ENCODE measurements at places on chromosomes 5 and 9.

- no peak for DNase-seq
These were observed 81.8 kb downstream of the NLN start for GRCh38 chr5:65803699-65804391.

DNA sequence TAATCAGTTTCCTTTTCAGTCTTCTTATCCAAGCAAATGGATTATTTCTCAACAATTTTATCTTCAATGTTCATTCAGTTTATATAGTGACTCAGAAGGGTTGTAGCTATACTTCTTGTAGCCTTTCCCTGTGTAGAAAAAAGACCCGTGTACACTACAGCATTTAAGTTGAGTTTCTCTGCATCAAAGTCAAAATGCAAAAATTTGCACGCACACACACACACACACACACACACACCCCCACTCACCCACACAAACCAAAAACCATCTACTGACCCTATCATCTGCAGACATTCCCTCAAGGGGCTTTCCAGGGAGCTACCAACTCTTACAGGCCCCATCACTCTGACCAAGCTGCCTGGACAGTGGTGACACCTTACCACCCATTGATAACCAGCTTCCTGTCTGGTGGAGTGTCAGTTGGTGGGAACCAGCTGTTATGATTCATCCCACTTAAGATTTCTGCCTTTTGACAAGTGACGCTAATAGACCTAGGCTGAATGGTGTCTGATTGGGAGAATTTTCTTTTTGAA, 12.2 kb upstream of the ELL2 start:
- no peak for DNase-seq

DNA sequence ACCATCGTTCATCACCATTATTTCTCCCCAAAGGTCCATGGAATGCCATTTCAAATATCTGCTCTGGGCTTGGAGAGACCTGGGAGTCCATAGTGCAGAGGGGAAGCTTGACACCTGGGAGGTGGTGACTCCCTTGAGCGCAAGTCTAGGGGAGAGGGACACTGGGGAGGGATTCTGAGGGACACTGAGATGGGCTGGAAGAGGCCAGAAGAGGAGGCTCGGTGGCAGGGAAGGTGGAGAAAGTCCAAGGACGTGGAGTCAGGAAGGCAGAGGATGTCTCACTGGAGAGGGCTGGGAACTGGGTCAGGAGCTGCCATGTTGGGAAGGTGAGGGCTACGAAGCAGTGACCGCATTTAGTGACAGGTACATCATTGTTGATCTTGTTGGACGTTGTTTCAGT, 160.3 kb upstream of the MVB12B start:
- no peak for DNase-seq

- DNase-seq: no peak
These were observed 521.2 kb downstream of the DTWD2 start for GRCh38 chr5:118467103-118467502.

- DNase-seq: no peak
These were observed 309.9 kb downstream of the NR3C1 start for GRCh38 chr5:143093452-143094086.

GRCh38 chr5:135881244-135881643, 14.4 kb downstream of the IL9 start:
- DNase-seq: no peak

DNA sequence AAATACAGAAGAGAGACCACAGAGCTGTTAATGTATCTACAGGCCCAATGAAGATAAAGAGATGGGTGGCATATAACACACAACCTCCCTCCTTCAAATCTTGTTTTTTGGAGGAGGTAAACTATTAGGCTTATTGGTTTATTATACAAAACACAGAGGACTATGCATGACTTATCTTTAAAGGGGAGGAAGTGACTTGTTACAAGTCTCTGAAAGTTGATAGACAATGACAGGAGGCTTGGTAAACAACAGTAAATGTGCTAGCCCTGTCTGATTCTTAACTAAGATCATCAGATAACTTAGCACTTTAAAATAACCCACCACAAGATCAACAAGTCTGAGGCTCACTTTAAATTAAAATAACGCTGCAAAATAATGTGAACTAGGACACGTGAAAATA, 219.0 kb downstream of the MLLT3 start:
- no peak for DNase-seq

GRCh38 chr5:127088251-127088650, 14.9 kb upstream of the C5orf63 start:
- DNase-seq: no peak

DNA sequence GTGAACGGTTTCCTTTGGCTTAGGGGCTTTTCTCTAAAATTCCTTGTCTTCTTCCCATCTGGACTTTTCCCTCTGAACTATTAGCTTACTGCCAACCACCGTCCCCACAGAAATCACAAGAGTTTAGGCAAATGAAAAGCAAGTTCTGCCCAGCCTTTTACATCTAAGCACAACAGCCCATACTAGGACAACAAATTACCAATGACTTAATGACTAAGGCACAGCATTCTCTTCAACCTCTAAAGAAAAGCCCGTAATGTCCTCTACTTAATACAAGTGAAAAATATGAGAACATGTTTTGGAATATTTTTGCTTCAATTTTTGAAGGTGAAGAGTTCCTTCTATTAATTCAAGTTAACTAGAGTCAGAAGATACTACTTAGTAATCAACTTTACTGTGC, 1.2 kb downstream of the ZBTB5 start:
- no peak for DNase-seq

- DNase-seq: no peak
These were observed 72.1 kb downstream of the FEM1C start for GRCh38 chr5:115472271-115473025.

- no peak for DNase-seq
These were observed 99.5 kb downstream of the PAX5 start for GRCh38 chr9:36934478-36935065.

DNA sequence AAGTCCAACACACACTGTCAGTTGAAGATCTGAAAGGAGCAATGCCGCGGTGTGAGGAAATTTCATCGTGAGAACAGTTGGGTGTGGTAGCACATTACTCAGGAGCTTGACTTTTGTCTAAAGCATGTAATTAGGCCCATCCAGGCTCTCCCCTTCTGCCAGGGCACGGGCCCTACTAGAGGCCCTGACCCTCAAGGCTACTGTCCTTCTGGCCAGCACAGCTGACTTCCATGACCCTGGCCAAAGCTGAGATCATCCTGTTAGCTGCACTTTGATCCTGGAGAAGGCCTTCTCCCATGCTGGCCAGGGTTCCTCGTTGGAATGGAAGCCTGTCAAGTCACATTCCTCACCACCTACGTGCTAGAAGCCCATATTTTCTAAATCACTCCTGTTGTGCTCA, 77.8 kb upstream of the SLC1A3 start:
- DNase-seq: no peak

DNA sequence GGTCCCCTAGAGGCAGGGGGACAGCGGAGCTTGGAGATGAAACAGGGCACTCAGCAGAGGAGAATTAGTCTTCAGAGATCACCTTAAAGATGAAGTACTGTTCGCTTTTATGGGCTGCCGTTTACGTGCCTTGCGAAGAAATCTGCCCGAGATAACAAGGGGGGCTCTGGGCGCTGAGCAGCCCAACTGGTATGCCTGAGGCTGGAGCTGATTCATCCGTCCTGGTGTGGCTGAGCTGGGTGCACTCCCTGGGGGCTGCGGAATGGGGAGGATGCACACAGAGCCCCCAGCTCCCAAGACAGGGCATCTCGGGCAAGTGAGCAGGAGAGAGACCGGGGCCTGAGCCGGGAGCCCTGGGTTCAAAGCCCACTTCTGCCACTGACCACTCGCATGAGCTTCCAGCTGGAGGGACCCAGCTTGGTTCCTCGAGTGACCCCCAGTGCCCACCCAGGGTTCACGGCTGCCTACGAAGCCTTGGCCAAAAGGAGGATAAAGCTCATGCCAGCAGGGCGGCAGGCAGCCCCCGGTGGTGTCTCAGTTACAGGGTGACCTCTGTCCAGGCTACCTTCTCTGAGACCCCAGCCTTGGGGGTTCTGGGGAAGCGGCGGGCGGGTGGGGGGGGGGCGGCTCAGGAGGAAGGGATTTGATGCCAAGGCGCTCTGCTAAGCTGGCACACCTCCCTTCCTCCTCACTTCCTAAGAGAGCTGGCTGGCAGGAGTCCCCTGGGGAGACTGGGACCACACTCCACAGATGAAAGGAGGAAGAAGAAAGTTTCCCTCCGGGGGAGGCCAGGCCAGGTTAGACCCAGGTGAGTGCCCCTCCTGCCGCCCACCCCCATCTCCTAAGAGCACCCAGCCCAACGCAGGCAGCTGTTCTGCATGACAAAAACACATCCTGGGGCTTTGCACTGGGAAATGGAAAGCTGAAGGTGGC, 5.7 kb downstream of the FIBCD1 start:
- no peak for DNase-seq
